Daoy (cell line): ENCODE measurements at places on chromosomes 1 and 21.

- no peak for DNase-seq
These were observed 783 bp upstream of the AGL start for GRCh38 chr1:99849413-99849743.

GRCh38 chr1:229410370-229410691 lies 23.6 kb downstream of the ACTA1 start:
- no peak for DNase-seq

GRCh38 chr1:20440785-20441200 lies 45.2 kb downstream of the CAMK2N1 start:
- peak; percentile 73 for DNase-seq

- peak; percentile 11 for DNase-seq
These were observed 25.6 kb downstream of the EYA3 start for GRCh38 chr1:28062806-28063205.

GRCh38 chr21:42429856-42430255 lies 26.2 kb downstream of the UBASH3A start:
- DNase-seq: no peak

GRCh38 chr21:28308516-28308915 lies 684.2 kb downstream of the LTN1 start:
- peak; percentile 9 for DNase-seq

DNA sequence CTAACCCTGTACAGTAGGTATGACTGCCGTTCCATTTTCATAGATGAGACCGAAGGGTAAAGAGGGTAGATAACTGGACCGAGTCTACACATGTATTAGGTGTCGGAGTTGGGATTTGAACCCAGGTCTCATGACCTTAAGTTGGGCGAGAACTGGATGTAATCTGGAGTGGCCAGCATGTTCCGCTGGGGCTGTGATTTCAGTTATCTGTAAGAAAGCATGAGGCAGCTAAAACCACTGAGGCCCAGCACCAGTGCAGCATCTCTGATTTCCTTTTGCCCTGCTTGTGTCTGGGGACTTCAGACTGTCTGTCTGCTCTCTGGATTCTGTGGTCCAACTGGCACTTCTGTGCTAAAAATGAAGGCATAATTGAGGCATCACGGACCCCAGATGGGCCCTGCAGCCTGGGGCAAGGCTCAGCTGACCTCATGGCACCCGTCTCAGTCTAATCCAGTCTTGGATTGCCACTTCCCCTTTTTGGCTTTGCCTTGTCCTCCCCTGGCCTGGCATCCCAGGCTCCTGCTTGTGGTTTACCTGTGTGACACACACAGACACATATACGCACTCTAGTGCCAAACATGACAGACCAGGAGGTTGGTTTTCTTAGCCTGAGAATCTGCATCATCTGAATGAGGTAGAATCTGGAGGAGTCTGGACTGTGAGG lies 180.2 kb downstream of the KIF26B start:
- no peak for DNase-seq

GRCh38 chr1:154536570-154536969 lies 21.9 kb downstream of the UBE2Q1 start:
- DNase-seq: no peak

GRCh38 chr1:229478852-229479251 lies 29.3 kb downstream of the NUP133 start:
- DNase-seq: no peak

DNA sequence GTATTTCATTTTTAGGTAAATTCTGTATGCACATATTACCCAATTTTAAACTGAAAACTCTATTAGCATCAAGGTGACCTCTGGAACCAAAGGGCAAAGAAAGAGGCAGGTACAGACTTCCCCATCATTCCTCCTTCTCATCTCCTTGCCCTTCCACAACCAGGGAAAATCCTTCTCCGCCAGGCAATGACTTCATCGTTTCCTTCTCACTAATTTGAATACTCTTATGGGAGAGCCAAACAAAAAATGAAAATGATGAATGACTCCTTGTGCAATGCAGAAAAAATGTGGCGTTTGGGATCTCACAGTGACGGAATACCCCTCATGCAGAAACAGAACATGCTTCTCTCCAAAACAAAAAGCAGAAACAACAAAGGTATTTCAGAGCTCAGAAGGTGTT lies 83.7 kb downstream of the HLCS start:
- DNase-seq: no peak

GRCh38 chr1:242745079-242745478 lies 220.6 kb upstream of the PLD5 start:
- peak; percentile 13 for DNase-seq

DNA sequence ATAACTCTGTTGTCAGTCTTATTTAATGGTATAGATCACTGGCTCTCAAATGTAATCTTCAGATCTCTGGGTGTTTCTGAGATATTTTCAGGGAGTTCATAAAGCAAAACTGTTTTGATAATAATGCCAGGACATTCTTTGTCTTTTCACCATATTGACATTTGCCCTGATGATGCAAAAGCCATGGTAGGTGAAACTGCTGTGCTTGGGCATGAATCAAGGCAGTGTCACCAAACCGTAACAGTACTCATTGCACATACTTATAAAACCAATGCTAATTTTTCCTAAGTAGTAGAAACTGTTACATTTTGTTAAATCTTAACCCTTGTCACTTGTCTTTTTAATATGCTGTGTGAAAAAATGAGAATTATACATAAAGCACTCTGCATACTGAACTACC lies 76.0 kb downstream of the RPS6KC1 start:
- DNase-seq: no peak

- DNase-seq: peak; percentile 89
These were observed 10.3 kb upstream of the LMNA start for GRCh38 chr1:156104065-156104810.

DNA sequence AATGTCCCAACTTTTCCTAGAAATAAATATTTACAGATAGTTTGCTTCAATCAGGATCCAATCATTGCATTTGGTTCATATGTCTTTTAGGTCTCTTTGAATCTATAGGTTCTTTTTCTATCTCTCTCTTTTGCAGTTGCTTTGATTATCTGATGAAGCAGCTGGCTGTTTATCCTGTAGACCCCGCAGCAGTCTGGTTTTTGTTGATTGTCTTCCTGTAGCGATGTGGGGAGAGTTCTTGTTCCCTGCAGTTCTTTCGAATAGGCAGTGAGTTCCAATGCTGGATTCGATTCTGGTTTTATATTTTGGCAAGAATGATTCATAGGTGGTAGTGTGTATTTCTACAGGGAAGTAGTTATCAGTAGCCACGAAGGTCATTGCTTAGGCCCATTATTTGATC lies 7.4 kb upstream of the MIXL1 start:
- no peak for DNase-seq

GRCh38 chr21:42097860-42098454 lies 26.8 kb downstream of the UMODL1 start:
- DNase-seq: peak; percentile 99

GRCh38 chr1:175158170-175158591 lies 34.4 kb downstream of the KIAA0040 start:
- peak; percentile 21 for DNase-seq

DNA sequence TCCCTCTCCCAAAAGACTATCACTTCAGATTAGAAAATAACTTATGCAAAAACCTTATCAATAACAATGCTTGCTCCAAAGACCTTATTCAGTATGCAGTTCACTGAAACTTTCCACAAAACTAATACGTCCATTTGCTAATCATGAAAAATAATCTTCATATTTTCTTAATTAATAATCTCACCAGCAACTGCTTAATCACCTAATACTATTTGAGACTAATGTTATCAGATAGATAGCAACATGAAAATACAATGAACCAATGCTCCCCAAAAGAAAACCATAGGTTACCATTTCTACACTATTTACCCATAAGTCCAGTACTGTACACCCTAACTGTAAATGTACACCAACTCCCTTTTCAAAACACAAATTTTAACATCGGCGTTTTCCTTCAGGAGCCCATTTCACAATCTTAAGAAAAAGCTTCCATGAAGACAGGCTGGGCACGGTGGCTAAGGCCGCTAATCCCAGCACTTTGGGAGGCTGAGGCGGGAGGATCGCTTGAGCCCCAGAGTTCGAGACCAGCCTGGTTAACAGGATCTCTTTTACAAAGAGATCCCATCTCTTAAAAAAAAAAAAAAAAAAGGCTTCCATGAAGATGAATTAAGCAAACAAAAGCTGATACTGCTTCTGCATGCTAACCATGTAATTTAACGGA lies 1.7 kb downstream of the GNB1 start:
- no peak for DNase-seq

GRCh38 chr1:14924455-14925331 lies 228.9 kb upstream of the TMEM51 start:
- DNase-seq: peak; percentile 64

GRCh38 chr1:44808938-44809917 lies 905 bp downstream of the BTBD19 start:
- peak; percentile 71 for DNase-seq

DNA sequence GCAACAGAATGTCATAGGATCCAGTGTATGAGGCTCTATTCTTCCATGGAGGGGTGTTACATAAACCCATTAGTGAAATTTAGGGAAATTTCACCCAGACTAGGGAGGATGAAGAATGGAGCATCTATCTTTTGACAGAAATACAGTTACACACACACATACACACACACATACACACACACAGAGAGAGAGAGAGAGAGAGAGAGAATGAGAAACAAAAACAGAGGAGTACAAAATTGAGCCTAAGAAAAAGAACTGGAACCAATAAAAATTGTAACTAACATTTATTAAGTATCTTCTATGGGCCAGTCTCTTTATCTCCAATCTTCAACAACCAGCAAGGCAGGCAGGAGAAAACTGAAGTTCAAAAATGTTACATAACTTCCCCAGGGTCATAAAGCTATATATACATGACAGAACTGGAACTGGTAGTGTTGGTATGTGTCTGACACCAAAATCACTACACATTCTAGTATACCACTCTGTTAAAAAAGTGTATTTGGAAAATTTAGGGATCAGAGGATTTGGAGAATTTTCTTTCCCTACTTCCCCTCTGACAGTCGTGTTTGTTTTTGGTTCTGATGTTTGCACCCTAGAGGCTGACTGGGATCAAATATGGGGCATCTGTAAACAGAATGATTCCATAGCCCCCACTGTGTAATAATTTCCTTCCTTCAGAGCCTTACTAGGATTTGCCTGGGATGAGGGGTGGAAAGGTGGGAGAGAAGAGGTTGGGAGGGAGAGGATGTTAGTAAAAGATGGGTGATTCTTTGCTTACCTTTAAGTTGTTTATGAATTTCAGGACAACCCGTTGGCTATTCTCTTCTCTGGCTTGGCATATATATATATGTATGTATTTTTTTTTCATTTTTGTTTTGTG lies 1.0 kb upstream of the ZFYVE9 start:
- DNase-seq: no peak

GRCh38 chr21:33861125-33861524 lies 54.5 kb downstream of the ATP5PO start:
- DNase-seq: no peak

DNA sequence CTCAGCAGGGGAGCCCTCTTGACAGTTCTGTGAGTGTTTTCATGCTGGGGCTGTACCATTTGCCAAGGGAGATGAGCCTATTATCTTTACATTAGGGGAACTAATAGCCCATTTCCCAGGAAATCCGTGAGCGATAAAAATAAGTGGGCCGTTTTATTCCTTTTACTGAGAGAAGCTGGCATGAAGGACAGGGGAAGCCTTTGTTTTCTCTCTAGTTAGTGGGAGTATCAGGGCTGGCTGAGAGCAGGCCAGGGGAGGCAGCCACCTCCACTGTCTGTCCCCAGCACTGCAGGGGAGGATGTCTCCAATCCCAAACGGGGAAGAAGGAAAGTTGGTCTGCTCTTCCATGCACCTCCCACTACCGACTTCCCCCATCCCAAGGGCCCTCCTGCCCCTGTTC lies 2.5 kb downstream of the UBL4B start:
- DNase-seq: no peak

- no peak for DNase-seq
These were observed 96.0 kb upstream of the TNFSF4 start for GRCh38 chr1:173302890-173303829.

- DNase-seq: no peak
These were observed 5.7 kb downstream of the NTRK1 start for GRCh38 chr1:156866249-156866909.

DNA sequence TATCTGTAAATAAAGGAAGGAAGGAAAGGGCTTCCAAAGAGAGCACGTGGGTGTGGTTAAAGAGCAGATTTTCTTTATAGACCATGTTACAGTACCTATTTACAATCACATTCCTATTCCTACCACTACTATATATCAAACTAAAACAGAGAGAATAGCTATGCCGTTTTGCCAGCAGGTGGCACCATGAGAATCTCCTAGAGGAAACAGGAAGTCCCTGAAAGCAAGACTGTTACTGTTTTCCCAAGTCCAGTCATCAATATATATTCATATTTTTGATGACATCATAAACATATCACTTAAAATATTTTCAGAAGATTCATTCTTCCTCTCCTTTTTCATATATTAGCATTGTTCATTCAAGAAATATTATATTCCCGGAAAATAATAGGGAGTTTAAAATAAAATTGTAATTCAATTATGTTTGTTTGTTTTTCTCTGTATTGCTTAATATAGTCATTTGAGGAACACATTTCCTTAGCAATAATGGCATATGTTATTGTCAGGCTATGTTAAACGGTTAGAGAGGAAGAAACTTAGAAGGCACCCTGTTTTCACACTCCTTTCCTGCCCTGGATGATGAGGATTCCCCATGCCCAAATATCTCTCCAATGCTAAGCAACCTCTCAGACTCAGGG lies 6.6 kb downstream of the CCDC190 start:
- peak; percentile 78 for DNase-seq

DNA sequence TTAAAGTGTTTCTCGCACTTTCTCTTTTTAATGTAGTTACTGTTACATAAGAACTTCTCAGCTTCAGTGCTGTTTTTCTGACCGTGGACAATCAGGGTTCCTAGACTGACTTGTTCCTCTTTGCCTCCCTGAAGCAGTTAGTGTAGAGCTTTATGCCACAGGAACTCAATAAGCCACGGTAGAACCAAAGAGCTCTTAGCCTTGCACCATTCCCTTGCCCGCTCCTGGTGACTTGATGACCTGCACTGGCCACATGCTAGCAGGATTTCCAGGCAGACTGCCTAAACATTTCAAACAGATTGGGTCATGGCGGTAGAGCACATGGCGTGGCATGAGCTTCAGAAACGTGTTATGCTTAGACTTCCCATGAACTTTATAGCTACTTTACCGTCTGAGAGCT lies 18.8 kb upstream of the FASLG start:
- DNase-seq: no peak

- DNase-seq: no peak
These were observed 647.2 kb upstream of the CXADR start for GRCh38 chr21:16865632-16866031.

DNA sequence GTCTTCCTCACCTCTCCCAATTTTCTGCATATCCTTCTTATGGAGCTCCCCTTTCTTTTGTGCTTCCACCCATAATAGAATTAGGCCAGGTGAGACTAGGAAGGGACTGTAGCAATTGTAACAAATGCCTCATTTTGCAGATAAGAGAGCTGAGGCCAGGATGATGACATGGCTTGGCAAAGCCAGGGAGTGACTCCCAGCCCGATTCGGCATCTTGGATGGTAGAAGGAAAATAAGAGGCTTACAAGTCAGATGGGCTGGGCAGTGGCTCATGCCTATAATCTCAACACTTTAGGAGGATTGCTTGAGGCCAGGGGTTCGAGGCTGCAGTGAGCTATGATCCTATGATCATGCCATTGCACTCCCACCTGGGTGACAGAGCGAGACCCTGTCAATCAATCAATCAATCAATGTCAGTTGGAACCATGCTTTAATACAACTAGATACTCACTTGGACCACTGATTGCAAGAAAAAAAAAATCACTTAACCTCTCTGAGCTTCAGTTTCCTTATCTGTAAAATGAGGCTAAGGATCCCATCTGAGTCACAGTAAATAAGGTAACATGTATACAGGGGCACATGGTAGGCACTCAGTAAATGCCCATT lies 51.6 kb downstream of the PLEKHA6 start:
- DNase-seq: no peak

GRCh38 chr1:211722277-211723175 lies 47.1 kb upstream of the NEK2 start:
- no peak for DNase-seq

- peak; percentile 38 for DNase-seq
These were observed 23.2 kb downstream of the CACNA1S start for GRCh38 chr1:201088901-201089525.
